ENCODE measurements at places on chromosomes 7 and 10.

DNA sequence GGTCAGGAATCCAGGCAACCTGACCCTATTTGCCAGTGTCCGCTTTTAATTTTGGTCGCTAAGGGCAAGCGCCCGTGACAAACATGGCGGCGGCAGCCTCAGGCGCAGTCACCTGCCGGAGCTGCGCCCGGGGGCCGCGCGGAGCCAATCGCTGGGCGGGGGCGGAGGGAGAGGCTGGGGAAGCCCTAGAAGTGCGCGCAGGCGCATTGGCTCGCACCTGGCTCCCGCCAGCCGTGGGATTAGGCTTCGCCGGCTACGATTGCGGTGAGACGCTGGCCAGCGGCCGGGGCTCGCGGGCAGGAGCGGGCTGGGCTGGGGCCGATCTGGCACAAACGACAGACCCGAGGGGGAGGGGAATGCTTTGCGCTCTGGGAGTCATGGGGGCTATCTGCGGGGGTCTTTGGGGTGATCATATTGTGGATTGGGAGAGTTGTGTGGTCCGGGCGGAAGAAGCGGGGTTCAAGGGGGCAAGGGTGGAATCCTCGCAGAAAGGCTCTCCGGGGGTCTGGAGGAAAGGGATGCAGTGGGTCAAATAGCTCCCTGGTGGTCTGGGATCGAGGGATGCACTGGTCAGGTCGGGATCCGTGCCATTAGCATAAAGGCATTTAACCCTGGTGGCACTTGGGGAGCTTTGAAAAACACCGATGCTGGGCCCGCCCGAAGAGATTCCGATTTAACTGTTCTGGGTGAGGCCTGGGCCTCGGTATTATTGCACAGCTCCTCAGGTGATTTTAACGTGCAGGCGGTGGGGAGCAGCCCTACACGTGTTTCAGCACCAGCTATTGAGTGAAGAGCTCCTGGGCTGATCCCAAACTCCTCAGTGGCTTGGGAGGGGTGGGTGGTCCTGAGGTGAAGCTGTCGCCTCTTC, 10.1 kb upstream of the C10orf95 start:
- DNase-seq: no peak

GRCh38 chr10:340646-341045, 205.4 kb downstream of the ZMYND11 start:
- DNase-seq: no peak

DNA sequence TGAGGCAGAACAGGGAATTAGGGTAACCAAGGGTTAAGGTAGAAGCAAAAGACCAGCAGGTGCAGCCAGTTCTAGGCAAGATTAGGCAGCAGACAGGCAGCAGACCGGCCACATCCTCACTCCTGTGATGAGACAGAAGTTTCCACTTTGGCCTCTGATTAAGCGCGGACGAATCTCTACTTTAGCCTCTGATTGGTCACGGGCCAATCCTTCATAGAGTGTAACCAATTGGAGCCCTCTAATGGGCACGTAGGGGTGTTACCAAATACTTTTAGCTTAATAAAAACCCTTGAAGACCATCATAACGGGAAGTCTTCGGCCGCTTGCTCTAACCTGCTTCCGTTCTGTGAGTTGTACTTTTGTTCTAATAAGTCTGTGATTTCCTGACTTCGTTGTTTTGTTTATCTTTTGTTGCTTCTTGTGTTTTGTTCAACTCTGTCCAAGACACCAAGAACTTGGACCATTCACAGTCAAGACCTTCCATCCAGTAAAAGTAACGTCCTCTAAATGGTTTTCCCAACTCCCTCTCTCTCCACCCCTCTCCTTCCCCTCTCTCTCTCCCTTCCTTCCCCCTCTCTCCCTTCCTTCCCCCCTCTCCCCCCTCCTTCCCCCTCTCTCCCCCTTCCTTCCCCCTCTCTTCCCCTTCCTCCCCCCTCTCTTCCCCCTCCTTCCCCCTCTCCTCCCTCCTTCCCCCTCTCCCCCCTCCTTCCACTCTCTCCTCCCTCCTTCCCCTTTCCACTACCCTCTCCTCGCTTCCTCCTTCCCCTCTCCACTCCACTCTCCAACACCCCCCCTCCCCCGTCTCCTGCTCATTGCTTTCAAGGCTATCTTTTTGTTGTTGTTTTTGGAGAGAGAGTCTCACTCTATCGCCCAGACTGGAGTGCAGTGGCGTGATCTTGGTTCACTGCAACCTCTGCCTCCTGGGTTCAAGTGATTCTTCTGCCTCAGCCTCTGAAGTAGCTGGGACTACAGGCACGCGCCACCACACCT, 13.2 kb upstream of the MALSU1 start:
- no peak for DNase-seq

GRCh38 chr7:105277341-105277740, 111.4 kb downstream of the SRPK2 start:
- DNase-seq: no peak

GRCh38 chr7:101244375-101245146, at the start of gene FIS1:
Gene FIS1, minus strand, starts transcription at chr7:101245081. Its CDS starts 77 bp downstream, at chr7:101245004.
- peak; percentile 26 for DNase-seq

GRCh38 chr10:1199897-1200721, 143.9 kb downstream of the WDR37 start:
- no peak for DNase-seq

DNA sequence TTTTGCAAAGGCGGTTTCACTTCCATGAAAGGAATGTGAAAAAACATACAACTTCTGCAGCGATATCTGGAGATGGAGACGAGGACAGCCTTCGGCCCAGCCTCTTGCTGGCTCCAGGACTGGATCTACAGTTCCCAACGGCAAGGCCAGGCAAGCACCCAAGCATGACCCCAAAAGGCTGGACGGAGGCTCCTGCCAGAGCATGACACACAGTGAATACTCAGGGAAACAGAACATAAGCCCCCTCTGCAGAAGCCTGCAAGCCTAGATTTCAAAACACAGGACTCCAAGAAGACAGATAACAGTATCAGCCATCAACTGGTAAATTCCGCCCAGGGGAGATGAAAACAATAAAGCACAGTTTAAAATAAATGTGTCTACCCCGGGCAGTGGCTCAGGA, 3.3 kb upstream of the LRRC27 start:
- DNase-seq: no peak

DNA sequence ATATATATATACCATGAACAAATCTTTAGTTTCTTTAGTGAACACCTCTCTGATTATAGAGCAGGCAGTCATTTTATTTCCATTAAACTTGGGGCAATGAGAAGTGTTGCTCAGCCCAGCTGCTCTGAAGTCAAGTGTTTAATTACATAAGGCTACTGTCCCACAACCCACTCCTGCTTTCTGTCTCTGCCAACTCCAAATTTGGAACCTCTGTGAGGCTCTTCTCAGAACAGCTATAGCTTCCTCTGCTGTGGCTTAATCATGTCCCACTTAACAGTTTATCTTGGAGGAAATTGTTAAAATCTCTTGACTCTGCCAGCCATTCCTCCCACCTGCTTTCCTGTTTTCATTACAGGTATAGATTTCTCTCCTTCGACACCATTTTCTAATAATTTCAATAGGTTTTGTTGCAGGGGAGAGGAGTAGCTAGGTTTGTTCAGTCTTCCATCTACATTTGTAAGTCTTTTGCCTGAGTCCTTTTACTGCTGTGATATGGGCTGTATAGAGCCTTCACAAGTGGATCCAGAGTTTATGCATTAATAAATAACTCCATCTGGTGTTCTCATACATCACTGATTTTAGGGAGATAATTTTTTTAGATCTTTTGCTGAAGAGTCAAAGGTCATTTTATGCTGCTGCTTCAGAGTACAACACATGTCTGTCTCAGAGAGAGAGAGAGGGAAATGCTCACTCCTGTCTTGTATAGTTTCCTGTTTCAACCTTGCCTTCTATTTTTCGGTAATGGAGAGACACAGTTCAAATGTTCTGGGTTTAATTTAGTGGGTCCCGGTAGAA, 170.4 kb downstream of the WNT2 start:
- DNase-seq: no peak

DNA sequence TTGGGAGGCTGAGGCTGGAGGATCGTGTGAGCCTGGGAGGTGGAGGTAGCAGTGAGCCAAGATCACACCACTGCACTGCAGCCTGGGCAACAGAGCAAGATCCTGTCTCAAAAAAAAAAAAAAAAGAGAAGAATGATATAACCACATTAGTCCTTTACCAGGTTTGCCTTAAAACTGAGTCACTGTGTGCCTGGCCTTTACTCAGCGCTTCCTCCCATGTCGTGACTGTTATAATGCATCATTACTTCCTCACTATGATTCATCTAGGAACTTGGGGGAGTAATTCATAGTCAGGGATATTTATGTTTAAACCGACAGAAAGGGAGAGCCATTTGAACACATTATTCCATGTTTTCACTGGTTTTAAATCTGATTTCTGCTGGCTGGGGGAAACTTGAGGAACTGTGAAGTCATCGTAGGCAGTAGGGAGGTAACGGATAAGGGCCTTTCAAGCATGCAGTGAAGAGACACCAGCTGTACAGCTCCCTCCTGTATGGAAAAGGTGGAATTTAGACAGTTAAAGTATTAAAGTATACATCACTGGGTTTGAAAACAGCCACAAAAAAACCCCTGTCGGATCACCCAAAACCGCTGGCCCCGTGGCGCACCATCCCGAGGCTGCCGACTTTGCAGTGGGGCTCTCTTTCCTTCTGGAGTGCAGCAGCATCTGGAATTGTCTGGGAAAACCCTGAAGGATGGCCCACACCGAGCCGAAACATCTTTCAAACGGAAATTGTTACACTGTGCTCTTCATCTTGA, 119.8 kb downstream of the NKX6-2 start:
- no peak for DNase-seq

- no peak for DNase-seq
Measured at GRCh38 chr7:50145801-50146338, 52.8 kb upstream of the ZPBP start.

GRCh38 chr10:130036296-130037065, 72.4 kb upstream of the EBF3 start:
- DNase-seq: no peak

- DNase-seq: no peak
Measured at GRCh38 chr7:39073432-39073831, 95.7 kb downstream of the POU6F2 start.

GRCh38 chr7:111290419-111290818, 199.5 kb downstream of the LRRN3 start:
- DNase-seq: no peak

DNA sequence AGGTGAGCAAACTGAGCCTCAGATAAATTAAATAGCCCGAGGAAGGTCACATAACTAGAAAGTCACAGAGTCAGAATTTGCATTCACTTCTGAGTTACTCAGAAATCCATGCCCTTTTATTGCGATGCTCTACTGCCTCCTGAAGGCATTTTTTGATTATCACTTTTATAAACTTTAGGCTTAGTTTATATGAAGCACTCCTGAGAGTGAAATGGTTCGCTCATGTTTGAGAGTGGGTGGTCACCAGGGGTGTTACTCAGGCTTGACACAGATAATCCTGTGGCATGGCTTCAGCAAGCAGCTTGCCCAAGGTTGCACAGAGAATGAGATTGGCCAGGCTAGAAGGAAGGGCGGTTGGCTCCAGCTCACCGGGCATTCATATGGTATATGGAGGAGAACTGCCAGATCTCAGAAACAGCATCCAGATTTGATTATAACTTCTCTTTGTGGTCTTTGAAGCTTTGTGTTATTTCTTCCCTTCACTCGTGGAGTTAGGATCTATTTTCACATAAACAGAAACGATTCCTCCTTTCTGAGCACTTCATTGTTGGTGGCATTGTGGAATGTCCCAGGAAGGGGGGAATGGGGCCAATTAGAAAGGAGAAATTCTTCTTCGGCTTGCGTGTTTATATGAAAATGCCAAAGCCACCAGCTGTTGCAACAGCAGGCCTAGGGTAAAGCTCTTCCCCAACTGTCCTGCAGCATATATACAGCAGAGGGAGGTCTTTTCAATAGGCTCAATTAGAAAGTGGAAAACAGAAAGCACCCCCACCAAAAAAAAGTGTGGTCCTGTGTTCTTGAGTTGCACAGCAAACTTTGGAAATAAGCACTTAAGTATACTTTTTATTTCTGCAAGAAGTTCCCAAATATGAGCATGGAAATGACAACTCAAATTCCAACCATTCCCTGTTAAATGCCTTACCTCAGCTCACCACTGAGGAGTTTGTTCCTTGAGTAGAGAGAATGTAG, 628.8 kb downstream of the SUGCT start:
- DNase-seq: no peak

DNA sequence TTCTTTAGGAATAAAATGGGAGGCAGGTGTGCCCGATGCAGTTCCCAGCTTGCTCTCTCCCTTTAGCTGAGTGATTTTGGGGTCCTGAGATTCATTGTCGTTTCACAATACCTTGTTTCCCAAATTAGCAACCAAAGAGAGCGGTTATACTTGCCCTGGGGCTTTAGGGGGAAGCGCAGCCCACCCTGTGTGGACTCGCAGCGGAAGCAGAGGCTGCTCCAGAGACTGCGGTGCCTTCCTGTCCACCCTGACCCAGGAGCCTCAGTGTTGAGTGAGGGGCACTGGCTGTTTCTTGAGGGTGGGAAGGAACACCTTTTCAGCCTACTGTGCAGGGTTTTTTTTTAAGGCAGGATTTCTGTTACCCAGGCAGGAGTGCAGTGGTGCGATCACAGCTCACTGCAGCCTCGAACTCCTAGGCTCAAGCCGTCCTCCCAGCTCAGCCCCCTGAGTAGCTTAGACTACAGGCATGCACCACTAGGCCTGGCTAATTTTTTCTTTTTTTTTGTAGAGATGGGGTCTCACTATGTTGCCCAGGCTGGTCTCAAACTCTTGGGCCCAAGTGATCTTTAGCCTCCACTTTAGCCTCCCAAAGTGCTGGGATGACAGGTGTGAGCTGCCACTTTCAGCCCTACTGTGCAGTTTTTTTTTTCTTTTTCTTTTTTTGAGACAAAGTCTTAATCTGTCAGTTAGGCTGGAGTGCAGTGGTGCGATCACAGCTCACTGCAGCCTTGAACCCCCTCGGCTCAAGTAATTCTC, 67.0 kb downstream of the DNAJB6 start:
- DNase-seq: no peak

- DNase-seq: no peak
Measured at GRCh38 chr7:149787428-149788299, 14.3 kb upstream of the ZNF467 start.

- no peak for DNase-seq
Measured at GRCh38 chr7:155189590-155189989, 108.1 kb upstream of the INSIG1 start.

DNA sequence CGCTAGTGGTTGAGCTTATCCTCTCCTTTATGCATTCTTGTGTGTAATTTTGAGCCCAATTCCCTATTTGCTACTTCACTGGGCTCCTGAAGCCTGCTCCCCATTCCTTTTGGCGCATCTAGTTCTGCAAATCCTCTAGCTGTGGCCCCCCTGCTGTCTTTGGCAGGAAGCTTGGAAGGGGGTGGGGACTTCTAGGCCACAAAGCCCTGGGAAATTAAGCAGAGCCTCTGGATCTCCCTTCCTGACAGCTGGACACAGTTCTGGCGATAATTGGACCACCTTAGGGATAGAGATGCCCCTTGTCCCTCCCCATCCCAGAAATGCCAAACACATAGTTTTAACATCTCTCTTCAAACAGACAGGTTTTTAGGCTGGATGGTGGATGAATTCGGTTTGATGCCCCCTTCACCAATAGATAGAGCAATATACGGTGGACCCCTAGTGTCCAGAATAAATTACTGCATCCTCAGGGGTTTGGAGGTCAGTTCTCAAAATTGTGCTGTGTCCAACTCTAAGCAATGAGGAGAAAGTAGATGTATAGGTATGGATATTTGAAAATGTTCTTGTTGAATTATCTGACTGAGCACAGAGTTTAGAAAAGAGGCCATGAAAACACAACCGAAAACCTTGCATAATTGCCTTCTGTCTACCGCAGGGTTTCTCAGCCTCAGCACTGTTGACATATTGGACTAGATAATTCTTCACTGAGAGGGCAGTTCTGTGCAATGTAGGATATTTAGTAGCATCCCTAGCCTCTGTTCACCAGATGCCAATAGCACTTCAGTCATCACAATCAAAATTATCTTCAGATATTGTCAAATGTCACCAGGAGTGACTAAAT, 75.5 kb downstream of the PAPSS2 start:
- DNase-seq: no peak

GRCh38 chr10:95350219-95350829, 59.5 kb upstream of the PDLIM1 start:
- no peak for DNase-seq
